ENCODE measurements at places on chromosomes 1 and 21.

DNA sequence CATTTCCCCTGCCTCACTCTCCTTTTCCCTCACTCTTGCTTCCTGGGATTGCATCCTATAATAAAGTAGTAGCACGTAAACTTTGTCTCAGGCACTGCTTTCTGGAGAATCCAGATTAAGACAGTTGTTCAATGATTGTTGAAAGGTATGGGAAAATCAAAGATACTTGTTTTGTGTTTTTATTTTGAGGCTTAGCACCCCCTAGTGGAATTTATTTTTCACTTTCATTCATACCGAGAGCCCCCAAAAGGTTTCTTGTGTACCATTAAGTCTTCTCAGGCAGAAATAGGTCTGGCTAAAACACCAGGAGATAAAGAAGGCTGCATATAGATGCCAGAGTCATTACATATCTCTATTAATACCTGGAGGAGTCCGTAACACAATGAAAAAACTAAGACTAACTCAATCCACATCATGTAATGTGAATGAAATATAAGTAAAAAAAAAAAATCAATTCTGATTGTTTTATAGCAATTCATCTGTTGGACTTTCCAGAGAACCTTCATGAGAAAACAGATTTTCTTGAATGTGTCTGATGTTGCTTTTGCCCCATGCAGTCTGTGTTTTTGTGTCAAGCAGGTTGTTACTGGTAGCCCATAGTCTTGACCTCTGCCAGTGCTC, 103.5 kb downstream of the RPE65 start:
- no peak for DNase-seq

DNA sequence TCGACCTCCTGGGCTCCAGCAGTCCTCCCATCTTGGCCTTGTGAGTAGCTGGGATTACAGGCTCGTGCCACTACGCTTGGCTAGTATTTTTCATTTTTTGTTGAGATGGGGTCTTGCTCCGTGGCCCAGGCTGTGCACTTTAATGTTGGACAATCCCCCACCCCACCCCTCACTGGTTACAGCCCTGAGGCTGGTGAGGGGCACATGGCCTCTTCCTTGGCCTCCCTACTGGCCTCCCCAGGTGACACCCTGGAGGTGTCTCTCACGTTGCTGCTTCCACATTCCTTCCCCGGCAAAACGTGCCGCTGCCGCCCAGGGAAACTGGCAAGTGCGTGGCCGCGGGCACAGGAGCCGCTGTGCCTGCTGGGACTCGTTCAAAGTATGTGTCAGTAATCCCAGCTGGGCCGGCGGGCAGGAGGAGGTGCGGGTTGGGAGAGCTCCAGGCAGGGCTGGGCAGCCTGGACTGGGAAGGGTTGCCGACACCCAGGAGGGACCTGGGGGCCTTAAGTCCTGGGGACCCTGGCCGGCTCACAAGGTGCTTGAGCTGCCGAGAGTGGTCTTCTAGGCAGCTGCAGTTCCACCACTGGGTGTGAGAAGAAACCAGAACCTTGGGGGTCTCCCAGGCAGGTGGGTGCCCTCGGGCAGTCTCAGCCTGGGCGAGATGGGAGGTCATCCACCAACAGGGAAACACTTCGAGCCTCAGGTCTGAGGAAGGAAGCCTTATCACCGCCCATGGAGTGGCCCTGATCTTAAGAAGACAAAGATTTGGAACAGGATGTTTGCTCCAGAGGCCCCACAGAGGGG, 6.5 kb downstream of the WNT3A start:
- peak; percentile 31 for DNase-seq

DNA sequence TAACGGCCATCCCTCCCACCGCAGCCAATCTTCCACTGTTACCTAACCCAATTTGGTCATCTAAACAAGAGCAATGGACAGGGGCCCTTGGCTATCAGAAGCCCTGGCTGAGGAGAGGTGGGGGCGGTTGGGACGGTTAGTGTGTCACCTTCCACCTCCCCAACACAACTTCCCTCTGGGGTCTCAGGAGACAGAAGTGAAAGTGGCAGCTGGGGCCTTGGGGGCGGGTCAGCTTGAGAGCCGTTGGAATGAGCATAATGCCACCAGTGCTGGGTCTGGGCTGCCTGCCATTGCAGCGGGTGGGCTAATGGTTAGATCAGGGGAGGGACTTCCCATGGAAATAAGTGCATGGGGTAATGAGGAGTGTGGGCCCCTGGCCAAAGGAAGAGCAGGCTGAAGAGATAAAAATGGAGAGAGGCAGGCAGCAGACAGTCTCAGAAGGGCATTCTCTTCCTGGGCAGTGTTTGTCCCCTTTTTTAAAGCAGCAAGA, 7.9 kb downstream of the MEF2D start:
- no peak for DNase-seq

GRCh38 chr1:183720028-183720427, 66.9 kb upstream of the APOBEC4 start:
- no peak for DNase-seq

DNA sequence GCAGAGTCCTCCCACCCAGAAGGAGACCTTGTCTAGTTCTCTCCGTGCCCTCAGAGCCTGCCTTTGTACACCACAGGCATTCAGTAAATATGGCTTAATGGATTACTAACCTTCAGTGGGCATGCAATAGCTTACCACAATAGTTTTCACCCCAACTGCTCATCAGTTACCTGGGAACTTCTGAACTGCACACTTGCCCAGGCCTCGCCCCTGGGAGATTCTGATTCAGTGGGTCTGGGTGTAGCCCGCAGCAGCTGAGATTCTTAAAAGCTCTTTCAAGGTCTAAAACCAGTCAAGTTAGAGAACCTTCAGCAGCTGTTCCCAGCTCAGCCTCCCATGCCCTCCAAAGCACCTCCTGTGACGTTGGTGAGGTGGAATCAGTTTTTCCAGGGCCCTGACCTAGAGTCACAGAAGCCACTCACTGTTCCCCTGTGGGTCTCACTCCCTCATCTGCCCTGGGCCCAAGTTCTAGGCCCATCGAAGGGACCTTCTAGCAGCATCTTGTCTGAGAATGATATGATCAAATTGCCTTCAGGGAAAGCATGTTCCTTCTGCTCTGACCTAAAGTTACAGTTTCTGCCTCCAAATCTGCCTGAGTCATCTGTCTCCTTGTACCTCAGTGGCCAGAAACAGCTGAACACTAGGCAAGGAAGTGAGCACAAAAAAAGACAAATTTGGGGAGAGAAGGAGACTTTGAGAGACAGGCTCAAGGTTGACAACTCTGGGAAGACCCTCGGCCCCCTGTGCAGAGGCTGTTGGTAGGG, 10.8 kb downstream of the ASAP3 start:
- no peak for DNase-seq

- no peak for DNase-seq
Observed at GRCh38 chr1:25914074-25914995, 8.1 kb upstream of the STMN1 start.

DNA sequence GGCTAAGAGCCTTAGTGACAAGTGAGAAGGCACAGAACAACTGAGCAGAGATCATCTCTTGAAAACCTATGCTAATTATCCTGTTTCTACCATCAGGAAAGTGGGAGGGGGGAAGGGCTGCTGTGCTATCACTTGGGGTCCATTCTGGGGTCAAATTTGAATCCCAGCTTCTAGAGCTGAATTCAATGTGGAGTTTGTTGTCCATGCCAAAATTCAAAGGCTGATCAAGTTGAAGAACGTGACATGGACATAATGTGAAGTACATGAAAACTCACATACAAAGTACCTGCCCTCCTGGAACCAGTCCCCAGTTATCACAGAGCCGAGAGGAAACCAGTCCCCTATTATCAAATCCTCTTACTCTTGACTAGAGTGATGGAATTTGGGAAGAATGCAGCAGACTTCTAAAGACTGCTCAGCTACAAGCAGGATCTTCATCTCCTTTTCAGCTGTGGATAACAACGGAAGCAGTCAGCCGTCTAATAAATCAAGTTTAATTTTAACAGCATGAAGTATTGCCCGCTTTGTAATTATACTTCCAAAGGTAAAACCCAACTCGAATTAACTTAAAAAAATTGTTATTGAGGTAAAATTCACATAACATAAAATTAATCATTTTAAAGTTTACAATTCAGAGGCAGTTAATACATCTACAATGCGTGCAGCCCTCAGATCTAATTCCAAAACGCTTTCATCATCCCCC, 78.3 kb downstream of the SLC45A1 start:
- no peak for DNase-seq

DNA sequence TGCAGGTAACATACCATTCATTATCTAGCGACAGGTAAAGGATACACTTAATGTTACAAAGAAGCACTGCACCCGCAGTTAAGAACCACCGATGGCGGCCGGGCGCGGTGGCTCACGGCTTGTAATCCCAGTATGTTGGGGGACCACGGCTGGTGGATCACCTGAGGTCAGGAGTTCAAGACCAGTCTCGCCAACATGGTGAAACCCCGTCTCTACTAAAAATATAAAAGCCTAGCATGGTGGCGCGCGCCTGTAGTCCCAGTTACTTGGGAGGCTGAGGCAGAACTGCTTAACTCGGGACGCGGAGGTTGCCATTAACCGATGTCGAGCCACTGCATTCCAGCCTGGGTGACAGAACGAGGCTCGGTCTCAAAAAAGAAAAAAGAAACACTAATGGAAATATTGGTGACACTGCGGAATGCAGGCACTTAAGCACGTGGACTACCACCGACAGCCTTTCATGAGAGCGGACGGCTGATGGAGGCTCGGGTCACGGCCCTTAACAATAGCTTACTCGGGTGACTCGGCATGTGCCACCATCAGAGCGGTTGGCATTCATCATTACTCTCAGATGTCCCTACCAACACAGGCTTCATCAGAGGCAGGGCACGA, 542 bp downstream of the GAS5 start:
- peak; percentile 21 for DNase-seq

DNA sequence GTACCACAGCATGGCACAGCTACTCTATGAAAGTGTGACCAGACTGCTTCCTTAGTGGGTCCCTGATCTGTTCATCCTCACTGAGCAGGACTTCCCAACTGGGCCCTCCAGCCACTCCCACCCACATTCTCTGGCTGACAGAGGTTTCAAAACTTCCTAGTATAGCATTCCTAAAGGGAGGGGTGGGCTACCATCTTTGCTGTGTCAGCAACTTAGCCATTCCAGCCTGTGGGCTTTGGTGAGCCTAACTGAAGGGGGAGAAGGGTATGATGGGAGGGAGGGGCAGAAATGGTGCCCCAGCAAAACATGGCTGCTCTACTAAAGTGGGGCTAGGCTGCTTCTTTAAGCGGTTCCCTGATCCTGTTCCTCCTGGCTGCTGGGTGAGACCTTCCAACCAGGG, 265.2 kb upstream of the ADGRL4 start:
- no peak for DNase-seq

- DNase-seq = no peak
Observed at GRCh38 chr1:29162025-29162424, 19.7 kb downstream of the SRSF4 start.

GRCh38 chr1:216532251-216532798, 109.1 kb upstream of the USH2A start:
- no peak for DNase-seq

GRCh38 chr1:96370757-96371156, 350.8 kb upstream of the PTBP2 start:
- no peak for DNase-seq

- no peak for DNase-seq
Observed at GRCh38 chr1:233975486-233975885, 71.0 kb downstream of the SLC35F3 start.

DNA sequence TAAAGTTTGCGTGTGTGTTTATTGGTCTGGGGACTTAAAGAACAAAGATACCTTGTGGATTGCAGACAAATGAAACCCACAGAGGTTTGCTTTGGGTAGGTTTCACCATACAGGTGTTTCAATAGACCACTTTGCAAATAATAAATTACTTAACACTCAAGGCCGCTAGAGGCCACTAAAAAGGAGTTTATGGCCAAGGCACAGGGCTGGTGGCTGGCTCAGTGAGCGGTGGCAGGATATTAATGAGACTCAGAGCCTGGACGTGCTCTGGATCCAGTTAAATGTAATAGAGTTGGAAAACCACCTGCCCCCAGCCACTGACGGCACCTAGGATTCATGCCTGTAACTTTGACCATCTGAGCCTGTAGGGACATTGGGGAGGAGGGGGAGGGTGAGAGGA, 44.5 kb downstream of the LRRC38 start:
- DNase-seq = no peak
